ENCODE measurements at places on chromosomes 4 and X. TPM values are rescaled to one million over a fixed set of nuclear protein-coding genes. Genes with fewer than 3 reads are reported as not detected.

FRMD7 gene
- 0.03 TPM for total RNA-seq

SPANXD gene
- total RNA-seq = not detected

CSN3 gene
- not detected for total RNA-seq

UGT2B11 gene
- not detected for total RNA-seq

MAGEE1 gene
- total RNA-seq = 2.9 TPM

USP17L27 gene
- total RNA-seq = not detected

WDR13 gene
- total RNA-seq = 134 TPM

WDFY3 gene
- 123 TPM for total RNA-seq

HDX gene
- total RNA-seq = 5.2 TPM

FDCSP gene
- total RNA-seq = not detected

GIMD1 gene
- not detected for total RNA-seq

NXF2B gene
- total RNA-seq = not detected

AMTN gene
- 0.13 TPM for total RNA-seq

GABRB1 gene
- total RNA-seq = 0.99 TPM

FAM47A gene
- not detected for total RNA-seq

ASMTL gene
- 17.9 TPM for total RNA-seq

PPP2R2C gene
- 0.07 TPM for total RNA-seq

RBM46 gene
- total RNA-seq = under 0.01 TPM

RAB28 gene
- total RNA-seq = 16.5 TPM

BST1 gene
- 55.3 TPM for total RNA-seq

AASDH gene
- 13.3 TPM for total RNA-seq

RBBP7 gene
- total RNA-seq = 82.0 TPM

GPRASP1 gene
- 4.6 TPM for total RNA-seq

ACSL1 gene
- 37.0 TPM for total RNA-seq

TMEM175 gene
- total RNA-seq = 23.7 TPM

OPRPN gene
- total RNA-seq = not detected

GASK1B gene
- 96.7 TPM for total RNA-seq

TTC29 gene
- total RNA-seq = not detected

PLAC8 gene
- total RNA-seq = not detected

ASB9 gene
- 0.36 TPM for total RNA-seq

KLHL8 gene
- 16.4 TPM for total RNA-seq

ZMAT1 gene
- 1.1 TPM for total RNA-seq
